ENCODE measurements at places on chromosomes 3 and 15.
A peak's percentile ranks its signal among the peaks of the same experiment; 100 is the strongest.

- no peak for DNase-seq
Observed at GRCh38 chr15:38692789-38693062, 128.1 kb upstream of the RASGRP1 start.

DNA sequence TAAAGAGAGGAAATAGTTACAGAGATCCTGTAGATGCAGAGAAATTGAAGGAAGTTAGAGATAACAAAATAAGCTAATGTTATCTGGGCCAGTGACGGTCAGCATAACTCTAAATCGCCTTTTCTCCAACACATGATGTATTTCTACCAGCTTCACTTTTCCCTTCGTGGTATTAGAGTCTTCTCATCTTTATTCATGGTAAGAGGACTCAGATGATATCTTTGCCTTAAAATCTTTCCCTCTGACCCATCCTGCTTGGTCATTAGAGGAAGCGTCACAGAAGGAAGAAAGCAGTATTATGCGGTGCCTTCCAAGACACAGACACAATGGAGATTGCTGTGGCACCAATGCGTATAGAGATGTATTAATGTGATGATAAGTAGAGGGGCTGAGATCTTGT is 320.7 kb upstream of the GOLIM4 start:
- DNase-seq, result no peak

DNA sequence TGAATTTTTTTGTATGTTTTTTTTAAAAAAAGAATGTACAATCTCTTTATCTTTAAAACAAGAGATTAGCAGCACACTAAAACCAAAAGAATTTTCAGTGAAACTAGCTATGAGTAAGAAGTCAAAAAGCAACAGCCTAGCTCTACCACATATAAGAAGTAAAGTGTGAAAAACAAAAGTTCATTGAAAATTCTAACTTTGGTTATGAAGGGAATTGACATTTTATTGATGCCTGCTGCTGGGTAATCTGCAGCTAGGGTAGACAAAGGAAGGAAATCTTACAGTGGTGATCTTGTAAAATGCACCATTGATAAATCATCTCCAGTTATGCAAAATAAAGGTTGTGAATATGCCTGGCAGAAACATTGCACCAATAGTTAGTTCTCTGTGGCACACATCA is 37.8 kb upstream of the FOXB1 start:
- no peak for DNase-seq

DNA sequence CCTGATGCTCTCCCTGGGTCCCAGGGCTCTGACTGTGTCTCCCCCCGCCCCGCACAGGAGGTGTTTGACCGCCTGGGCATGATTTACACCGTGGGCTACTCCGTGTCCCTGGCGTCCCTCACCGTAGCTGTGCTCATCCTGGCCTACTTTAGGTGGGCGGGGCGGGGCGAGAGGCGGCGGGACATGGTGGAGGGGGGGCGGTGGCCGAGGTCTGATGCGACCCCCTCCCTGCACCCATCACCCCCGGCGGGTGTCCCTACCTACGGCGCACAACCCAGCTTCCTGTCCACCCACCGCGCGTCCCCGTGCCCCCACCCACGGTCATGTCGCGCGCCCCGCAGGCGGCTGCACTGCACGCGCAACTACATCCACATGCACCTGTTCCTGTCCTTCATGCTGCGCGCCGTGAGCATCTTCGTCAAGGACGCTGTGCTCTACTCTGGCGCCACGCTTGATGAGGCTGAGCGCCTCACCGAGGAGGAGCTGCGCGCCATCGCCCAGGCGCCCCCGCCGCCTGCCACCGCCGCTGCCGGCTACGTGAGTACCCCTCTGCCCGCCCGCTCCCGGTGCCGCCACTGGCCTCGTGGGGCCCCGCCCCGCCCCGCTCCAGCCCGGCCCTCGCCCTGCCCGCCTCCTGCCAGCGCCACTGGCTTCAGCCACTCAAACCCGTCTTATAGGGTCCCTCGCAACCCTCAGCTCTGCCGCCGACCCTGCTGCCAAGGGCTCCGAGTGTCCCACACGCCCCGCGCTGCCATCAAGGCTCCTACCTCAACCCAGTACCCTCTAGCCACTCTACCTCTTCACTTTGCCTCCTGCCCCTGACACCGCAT is 21.0 kb downstream of the PTH1R start:
- no peak for DNase-seq

DNA sequence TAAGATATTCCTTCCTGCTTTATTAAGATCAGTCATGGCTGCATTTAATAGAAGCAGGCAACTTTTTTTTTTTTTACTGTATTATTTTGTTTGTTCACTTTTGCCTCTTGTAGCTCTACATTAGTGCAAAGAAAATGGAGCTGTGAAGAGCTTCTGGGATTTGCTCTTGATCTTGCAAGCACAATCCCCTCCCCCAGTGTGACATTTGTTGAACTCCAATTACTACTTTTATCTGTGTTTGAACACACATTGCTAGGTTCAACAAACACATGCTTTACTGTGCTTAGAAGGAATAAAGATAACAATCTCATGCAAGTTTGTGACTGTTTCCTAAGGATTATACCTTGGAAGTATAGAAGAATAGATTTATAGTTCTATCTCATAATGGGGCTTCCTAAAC is 648.8 kb downstream of the NLGN1 start:
- DNase-seq, result no peak

- DNase-seq, result no peak
Observed at GRCh38 chr3:53819163-53819868, 26.9 kb downstream of the CHDH start.

GRCh38 chr3:134694466-134694865 is 43.6 kb upstream of the KY start:
- peak; percentile 51 for DNase-seq

DNA sequence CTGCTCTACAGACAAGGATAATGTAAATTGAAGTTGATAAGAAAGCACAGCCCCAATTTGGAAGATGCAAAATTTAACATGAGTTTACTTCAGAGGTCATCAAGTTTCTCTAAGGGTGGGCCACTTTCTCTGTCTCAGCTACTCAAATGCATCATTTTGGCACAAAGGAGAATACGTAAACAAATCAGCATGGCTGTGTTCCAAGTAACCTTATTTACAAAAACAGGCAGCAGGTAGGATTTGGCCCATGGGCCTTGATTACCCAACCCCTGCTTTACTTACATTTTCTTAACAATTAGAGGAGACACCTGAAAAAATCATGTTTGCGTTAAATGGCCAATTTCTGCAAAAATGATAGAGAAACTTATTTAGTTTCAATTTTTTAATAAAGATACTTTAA is 181.7 kb downstream of the GBE1 start:
- DNase-seq, result no peak

DNA sequence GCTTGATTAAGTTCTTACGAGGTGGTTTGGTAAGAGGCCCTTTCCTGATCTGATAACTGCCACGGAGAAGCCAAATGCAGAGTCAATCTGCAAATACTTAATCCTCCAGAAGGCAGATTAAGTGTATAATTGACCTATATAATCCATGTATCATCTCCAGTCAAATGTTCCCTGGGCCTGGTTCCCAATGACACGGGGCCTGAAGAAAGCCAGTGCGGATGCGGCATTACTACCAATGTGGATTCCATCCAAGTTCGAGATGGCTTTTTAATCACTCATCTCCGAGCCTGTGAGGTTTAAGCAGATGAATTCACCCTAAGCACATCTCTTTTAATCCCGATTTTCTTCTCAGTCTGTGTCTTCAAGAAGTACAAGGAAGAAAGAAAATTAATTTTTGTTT is 60.0 kb upstream of the FEZF2 start:
- DNase-seq, result no peak

DNA sequence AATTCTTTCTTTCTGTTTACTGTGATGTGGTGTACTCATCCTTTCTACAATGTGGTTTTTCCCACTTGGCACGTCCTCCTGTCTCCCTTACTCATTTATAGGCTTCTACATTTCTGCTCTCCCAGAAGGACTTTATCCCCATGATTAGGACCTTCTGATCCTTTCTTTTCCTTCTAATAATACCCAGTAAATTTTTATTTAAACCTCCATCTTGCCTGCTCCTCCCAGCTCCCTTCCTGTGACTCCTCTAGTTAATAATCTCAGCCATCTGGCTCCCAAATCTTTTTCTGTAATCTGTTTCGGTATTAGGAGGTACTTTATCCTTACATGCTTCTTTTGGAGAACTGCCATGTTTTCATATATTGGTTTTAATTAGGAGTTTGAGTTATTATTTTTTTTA is 11.2 kb upstream of the P2RY1 start:
- DNase-seq, result no peak

GRCh38 chr3:17407576-17407975 is 334.9 kb downstream of the TBC1D5 start:
- DNase-seq, result no peak

- DNase-seq, result no peak
Observed at GRCh38 chr3:118512301-118512700, 522.3 kb downstream of the IGSF11 start.

DNA sequence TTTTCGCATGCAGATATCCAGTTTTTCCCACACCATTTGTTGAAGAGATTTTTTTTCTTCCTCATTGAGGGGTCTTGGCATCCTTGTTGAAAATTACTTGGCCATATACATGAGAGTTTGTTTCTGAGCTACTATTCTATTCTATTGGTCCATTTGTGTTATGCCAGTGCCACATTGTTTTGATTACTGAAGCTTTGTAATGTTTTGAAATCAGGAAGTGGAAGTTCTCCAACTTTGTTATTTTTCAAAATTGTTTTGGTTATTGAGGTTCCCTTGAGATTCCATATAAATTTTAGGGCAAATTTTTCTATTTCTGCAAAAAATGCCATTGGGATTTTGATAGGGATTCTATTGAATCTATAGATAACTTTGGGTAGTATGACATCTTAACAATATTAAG is 130.3 kb upstream of the PFN2 start:
- no peak for DNase-seq

- no peak for DNase-seq
Observed at GRCh38 chr3:119342176-119342575, 48.0 kb downstream of the ARHGAP31 start.

- no peak for DNase-seq
Observed at GRCh38 chr3:109973733-109974132, 636.4 kb upstream of the DPPA4 start.

- DNase-seq, result peak; percentile 37
Observed at GRCh38 chr15:40894681-40895448, 615 bp downstream of the VPS18 start.

GRCh38 chr3:73470860-73471259 is 153.9 kb downstream of the PDZRN3 start:
- no peak for DNase-seq

DNA sequence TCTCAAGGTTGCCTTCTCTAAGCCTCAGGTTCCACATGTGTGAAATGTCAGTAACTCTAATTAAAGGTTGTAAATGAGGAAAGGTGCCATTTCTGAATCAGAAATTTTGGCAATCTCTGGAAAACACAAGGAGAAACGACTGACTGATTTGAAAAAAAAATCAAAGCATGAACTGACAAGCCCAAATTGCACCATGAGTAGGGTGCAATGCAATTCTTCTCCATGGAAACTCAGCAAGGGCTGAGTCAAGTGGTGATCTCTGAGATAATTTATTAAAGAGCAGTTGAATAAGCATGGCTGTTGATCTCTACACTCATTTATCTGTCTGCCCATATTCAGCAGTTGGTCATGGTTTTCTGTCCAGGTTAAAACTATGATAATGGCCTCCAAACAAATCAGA is 201.6 kb upstream of the CMC1 start:
- no peak for DNase-seq

DNA sequence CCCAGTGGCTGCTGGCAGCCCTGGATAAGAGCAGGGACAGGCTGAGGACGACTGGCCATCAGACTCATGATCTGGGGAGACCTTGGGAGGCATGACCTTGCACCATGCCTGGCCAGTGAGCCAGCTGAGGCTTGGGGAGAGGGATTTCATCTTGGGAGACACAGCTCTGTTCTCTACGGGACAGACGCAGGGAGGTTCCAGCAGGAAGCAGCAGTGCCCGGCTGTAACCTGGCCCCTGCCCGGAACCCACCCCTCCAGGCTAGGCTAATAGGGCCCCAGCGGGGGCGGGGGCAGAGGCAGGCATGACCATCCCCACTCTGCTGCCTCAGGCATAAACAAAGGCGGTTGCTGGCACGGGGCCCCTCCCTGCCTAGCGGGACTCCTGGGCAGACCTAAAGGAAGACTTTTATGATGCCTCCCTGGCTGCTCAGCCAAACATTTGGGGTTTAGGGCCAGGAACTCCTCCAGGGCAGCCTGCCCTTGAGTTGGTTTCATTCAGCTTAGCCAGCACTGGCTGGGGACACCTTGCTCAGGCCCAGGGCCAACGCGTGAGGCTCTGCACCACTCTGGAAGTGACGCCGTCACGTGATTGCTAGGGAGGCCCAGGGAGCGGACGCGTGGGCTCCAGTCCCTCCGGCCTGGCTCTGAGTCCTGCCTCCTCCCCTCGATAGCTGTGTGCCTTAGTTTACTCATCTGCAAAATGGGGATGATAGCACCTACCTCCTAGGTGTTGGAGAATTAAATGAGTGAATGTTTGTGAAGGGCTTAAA is 27.6 kb downstream of the HDAC11 start:
- DNase-seq, result peak; percentile 51

Measured in Ammon's horn (tissue), 1 donor.